NCI-H1694 (cell line): ENCODE measurements at places on chromosomes 5 and 9.

DNA sequence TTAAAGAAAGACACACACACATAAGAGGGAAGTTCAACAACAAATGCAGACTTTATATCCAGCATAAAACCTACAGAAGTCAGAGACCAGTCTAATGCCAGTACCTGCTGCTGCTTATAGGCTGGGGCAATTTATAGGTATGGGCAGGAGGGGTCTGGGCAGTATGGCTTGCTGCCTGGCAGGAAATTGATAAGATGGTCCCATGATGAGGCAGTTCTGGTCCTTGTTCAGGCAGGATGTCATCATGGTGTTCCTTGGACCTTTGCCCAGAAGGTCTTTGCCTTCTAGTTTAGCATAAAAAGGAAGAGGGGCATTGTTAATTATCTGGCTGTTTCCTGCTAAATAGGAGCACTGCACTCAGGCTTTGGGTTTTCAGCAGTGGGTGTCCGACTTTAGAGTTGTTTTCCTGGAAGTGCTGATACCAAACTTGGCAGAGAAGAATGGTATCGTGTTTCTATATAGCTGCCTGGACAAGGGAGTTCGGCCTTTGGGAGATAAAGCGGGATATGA, 10.4 kb upstream of the PDCD1LG2 start:
- DNase-seq: no peak

- no peak for DNase-seq
Observed at GRCh38 chr9:86036555-86036954, 62.8 kb downstream of the GOLM1 start.

- no peak for DNase-seq
Observed at GRCh38 chr9:85224729-85225128, 517.0 kb downstream of the AGTPBP1 start.

DNA sequence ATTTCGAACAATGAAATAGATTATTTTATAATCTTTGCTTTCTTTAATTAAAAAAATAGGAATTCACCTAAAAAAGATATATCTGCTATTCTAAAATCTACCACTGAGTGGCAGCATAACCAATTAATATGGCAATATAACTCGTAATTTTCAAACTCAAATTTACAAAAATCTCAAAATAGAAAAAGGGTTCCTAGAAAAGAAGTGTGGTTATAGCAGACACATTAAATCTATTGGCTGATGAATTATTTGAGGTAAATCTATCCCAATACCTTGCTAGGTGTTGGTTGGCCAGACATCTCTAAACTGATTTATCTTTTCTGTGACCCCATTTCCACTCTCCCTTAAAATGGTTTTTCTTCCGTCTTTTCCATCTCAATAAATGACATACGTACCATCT, 30.2 kb upstream of the NRG2 start:
- DNase-seq: peak; percentile 11

GRCh38 chr5:90994796-90995195, 388.3 kb downstream of the ARRDC3 start:
- no peak for DNase-seq

DNA sequence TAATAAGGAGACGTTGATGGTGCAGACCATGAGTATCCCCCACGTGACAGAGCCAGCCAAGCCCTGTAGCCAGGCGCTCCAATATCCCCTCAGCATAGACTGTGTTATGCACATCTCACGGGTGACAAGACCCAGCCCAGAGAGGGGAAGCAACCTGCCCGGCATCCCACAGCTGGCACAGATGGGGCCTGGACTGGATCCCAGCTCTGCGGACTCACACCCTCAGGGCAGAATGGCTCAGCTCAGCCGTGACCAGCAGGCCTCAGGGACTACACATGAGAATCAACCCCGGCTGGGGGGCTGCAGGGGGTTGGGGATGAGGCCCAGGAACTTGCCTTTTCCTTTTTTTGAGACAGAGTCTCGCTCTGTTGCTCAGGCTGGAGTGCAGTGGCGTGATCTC, 11.7 kb downstream of the FIBCD1 start:
- no peak for DNase-seq

- no peak for DNase-seq
Observed at GRCh38 chr9:85987236-85987635, 46.3 kb downstream of the NAA35 start.

GRCh38 chr9:133769511-133770075, 31.4 kb upstream of the SARDH start:
- no peak for DNase-seq

GRCh38 chr5:52727576-52727975, 60.1 kb upstream of the ITGA1 start:
- DNase-seq: no peak

GRCh38 chr5:50889790-50890189, 223.4 kb downstream of the PARP8 start:
- no peak for DNase-seq

DNA sequence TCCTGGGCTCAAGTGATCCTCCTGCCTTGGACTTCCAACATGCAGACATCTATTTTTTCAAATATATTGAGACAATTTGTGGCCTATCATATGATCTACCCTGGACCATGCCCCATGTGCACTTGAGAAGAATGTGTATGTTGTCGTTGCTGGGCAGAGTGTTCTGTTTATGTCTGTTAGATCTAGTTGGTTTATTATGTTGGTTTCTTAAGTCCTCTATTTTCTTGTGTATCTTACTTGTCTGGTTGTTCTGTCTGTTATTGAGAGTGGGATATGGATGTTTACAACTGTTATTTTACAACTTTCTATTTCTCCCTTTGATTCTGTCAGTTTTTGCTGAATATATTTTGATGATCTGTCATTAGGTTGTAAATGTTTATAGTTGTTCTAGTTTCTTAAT, 10.2 kb upstream of the TMEM171 start:
- no peak for DNase-seq

GRCh38 chr5:173495225-173495904, 121.1 kb downstream of the BOD1 start:
- no peak for DNase-seq

- DNase-seq: peak; percentile 8
Observed at GRCh38 chr9:133160742-133161546, 2.8 kb downstream of the GBGT1 start.

DNA sequence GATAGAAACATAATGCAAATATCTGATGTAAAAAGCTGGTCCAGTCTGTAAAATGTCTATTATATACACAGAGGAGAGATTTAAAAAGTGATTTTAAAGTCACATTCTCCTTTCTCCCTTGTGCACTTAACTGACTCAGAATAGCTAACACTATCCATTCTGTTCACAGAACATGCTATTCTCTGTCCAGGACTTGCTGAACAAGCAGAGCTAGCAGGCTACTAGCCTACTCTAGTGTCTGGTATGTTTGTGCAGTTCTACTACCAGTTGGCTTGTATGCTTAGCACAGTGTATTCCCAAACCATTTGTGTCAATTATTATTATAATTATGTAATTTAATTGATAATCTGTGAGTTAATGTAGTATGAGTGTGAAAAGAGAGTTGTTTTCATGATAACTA, 161.7 kb upstream of the NUDT12 start:
- no peak for DNase-seq

- DNase-seq: no peak
Observed at GRCh38 chr5:10123254-10123989, 126.3 kb downstream of the ATPSCKMT start.

DNA sequence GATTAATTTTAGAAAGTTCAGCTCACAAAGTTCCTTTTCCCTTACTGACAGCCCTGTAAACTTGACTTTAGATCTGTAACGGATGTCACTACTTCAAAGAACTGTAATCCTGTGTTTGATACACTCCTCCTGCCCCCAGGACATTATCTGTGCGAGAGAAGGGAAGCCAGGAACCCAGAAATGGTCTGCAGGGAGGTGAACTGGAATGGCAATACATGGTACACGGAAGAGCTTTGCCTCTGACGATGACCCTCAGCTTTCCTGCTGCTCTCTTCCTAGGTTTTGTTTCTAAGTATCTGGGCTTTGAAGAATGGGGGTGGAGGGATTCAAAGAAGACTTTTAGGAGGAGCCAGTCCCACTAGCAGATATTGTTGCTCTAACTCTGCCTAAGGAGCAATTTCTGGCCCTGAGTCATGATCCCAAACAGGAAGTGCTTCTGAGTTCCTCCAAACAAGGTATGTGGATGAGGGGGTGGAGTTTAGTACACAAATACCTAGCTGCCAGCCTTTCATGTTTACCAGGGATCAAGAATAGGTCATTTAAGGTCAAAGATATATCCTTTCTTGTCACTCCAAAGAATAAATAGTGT, 43.4 kb upstream of the TMC1 start:
- no peak for DNase-seq

- DNase-seq: no peak
Observed at GRCh38 chr5:10746711-10747110, 14.3 kb downstream of the DAP start.

DNA sequence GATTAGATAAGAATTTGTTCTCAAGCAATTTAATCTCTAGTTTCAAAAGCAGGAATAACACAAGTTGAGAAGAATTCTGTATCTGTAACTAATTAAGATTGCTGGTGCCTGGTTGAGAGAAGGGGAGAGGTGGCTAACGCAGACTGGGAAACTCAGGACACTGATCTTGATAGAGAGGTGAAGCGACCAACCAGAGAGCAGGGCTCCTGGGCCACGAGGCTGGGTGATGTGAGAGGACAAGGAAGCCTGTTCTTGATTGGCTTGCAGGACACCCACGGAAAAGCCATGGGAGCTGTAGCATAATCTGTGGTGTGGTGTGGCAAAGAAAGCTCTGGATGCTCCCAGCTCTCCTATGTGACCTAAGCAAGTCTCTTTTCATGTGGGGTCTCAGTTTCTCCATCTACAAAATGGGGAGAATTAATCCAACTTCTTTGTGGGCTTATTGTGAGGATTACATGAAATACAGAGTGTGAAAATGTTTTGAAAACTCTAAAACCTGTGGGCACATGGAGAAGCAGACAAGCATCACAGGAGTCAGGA, 594.1 kb upstream of the BRINP1 start:
- DNase-seq: no peak

DNA sequence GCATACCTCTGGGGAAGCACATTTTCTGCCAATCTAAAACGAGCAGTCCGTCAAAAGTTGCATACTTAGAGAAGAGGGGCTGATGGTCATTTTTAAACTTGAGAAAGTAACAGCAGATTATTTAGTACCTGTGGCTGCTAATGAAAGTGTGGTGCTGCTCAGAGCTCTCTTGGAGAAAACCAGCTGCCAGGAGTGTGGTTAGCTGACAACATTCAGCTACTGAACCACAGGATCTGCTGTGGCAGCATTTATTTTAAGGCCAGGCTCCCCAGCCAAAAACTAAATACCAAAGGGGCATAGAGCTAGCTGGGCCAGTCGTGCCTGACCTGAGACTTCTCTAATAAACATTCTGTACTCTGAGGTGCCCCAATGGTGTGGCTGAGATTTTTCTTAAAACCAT, 203.6 kb downstream of the EDIL3 start:
- DNase-seq: no peak
